ENCODE measurements at places on chromosomes 2 and 18.

- DNase-seq = no peak
Measured at GRCh38 chr2:231300722-231301076, 94.8 kb upstream of the B3GNT7 start.

- no peak for DNase-seq
Measured at GRCh38 chr2:57728691-57729090, 317.9 kb upstream of the VRK2 start.

DNA sequence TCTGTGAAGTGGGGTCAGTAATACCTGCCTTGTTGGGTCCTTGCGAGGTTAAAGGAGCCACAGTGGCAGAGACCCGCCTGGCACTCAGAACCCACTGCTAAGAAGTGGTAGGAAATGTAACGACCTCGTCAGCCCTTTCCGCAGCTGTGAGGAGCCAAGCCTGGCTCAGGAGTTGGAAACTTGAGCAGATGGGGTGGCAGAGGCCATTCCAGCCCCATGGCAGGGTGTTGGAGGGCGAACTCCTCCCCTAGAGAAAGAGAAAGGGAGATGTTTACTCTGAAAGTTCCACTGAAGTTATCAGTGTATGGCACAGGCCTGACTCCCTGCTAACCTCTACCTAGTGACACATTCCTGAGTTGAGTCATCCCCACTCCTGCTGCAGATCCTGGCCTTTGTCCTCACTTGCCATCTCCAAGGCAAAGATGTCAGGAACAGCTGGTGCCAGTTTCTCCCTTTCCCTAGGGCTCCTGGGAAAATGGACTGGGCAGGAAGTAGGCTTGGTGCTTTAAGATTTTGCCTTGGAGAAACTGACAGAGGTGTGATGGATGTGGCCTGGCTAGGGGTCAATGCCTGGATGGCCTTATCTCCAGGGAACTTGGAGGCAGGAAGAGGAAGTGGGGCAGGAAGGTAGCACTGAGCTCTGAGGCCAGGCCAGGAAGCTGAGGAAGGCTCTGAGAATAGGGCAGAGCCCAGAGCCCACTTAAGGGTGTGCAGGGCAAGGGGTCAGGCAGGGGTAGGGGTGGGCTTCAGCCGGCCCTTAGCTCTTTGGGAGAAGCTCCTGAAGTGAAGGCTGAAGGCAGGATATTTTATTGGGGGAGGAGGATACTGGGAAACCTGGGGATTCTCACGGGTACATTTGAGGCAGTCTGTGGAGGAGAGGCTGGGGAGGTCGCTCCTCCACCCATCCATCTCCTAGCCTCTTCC lies 888 bp downstream of the VAMP5 start:
- peak; percentile 25 for DNase-seq

- no peak for DNase-seq
Measured at GRCh38 chr2:189770590-189771322, 8.2 kb upstream of the OSGEPL1 start.

DNA sequence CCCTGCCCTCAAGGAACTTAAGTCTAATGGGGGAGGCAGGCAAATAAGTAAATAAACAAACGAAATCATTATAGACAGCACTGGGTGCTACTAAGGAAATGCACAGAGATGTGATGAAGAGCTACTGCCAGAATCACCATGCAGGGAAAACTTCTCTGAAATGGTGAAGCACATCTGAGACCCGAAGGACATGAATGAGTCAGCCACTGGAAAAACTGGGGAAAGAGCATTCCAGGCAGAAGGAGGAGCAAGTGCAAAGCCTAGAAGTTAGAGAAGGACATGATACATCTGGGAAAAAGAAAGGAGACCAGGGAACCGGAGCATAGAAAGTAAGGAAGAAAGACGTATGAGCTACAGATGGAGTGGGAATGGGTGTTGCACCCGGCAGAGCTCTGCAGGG lies 56.8 kb downstream of the TGFA start:
- DNase-seq = no peak

All from central memory CD4-positive, alpha-beta T cell (primary cell).